ENCODE measurements at places on chromosomes 16 and 17.

DNA sequence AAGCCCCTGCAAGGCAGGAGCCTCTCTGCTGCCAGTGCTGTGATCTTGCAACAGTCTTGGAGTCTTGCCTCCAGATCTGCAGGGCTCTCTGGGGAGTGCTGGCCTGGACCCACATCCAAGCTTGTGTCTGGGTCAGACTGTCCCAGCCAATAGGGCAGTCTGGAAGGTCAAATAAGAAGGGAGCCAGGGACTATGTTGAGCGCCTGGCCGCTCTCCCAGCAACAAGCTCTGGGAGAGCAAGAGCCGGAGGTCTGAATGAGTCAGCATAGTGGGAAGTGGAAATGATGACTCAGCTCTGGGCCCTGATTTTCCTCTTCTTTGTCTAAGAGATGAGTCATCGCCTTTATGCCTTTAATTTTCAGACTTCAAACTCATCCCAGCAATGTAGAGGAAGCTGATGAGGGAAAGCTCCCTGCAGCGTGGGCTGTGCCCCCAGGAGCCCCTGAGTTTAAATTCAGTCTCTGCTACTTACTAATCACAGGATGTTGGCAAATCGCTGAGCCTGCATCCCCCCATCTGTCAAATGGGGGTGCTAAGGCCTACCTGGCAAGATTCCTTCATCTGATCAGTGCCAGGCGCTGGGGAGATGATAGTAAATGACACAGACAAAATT, 43.6 kb upstream of the HAPSTR1 start:
- DNase-seq = no peak

- DNase-seq = no peak
Measured at GRCh38 chr16:30187971-30188561, 4.7 kb downstream of the CORO1A start.

DNA sequence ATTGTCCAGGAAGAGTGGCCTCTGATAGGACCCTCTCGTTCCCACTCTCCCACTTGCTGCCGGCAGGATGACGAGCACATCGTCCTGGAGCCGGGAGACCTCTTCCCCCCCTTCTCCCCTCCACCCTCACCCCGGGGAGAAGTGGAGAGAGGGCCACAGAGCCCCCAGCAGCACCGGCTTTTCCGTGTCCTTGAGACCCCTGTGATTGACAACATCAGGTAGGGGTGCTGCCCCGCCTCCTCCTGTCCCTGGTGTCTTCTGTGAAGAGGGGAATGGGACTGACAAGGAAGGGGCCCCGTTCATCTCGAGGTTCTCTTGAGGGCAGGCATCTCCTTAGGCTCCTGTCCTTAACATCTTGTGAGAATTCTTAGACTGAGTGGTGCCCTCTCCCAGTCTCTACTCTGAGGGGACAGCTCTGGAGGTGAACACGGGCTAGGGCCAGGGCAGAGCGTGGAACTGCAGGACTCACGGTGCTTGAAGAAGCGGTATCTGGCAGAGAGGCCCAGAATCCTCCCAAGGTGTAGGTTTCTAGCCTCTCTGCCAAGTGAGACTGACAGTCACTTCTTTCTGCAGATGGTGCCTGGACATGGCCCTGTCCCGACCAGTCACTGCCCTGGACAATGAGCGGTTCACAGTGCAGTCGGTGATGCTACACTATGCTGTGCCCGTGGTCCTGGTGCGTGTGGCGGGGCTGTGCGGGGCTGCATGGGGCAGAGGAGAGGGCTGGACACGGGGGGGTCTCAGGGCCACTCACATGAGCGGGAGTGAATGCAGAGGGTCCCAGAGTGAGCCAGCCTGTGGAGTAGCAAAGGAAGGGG, 26.4 kb downstream of the CASKIN2 start:
- no peak for DNase-seq

DNA sequence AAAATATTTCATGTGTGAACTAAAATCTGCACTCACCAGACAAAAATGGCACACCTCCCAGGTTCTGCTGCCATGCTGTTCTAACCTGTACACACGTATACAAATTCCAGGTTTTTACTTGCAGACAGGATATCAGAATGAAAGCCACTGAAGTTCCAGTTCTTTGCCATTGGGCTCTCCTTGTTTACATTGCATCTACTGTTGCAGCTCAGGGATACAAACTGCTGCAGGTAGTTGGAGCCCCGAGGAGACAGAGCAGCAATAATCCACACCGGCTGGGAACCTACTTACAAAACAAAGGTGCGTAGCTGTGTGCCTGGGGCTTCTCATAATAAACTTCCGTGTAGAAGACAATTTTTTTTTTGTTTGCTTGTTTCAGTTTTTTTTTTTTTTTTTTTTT, 59.6 kb downstream of the HAPSTR1 start:
- no peak for DNase-seq

DNA sequence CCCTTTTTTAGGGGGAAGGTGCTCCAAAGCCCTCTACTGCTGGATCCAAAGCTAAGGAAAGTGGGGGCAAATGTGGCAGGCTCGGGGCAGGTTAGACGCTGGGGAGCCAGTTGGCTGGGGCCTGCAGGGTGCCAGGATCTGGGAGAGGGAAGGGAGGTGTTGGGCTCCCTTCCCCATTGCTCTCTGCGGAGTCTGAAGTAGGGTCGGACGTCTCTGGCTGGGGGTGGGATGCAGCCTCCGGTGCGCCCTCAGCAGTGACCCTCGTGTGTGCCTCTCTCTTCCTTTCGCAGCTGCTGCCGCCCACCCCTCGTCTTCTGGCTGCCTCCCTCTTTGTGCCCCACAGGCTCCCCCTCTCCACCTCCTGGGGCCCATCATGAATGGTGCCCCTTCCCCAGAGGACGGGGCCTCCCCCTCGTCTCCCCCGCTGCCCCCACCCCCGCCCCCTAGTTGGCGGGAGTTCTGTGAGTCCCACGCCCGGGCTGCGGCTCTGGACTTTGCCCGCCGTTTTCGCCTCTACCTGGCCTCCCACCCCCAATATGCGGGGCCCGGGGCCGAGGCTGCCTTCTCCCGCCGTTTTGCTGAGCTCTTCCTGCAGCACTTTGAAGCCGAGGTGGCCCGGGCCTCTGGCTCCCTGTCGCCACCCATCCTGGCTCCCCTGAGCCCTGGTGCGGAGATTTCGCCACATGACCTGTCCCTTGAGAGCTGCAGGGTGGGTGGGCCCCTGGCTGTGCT, 2.2 kb downstream of the SH2B1 start:
- no peak for DNase-seq

DNA sequence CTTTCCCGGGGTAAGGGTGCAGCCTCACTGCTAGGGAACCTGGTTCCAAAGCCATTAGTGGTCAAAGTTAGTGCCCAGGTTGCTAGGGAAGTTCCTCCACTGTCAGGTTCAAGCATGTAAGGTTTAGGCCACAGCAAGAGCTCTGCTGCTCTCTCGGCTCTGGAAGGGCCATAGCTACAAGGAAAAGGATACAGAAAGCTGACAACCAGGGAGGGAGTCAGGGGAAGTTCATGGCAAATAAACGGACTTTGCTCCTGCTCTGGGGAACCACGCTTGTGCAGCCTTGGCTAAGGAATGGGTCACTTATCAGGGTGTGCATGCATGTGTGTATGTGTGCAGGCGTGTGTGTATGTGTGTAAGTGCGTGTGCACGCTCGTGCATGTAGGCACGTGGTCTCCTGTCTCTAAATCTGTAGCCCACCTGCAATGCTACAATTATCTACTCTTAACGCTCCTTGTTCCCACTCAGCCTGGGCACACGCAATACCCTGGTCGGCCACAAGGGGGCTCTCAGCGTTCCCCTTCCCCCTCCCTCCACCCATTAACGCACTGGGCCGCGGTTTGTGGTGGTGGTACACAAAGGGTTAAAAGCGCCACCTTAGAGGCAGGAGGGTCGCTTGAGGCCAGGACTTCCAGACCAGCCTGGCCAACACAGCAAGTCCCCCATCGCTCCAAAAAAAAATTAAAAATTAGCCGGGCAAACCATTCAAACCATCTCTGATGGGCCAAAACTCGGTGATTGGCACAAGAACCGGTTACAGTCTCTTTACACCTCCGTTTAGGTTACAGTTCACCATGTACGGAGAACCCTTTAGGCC, 48.4 kb upstream of the KDM8 start:
- DNase-seq = no peak

DNA sequence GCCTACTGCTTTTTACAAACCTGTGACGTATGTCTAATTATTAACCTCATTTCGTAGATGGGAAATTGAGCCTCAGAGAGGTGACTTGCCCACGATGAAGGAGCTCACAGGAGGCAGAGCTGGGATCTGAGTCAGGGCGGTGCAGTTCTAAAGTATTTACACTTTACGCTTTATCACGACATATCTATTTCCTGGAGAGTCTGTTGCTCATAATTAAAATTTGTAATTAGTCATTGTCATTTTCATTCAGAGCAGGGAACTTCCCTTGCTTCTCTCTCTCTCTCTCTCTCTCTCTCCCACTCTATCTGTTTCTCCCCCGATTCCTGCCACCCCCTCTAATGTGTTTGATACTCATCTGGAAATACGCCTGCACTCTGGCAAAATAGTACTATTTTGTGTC, 5.9 kb downstream of the SLC5A11 start:
- DNase-seq = no peak

DNA sequence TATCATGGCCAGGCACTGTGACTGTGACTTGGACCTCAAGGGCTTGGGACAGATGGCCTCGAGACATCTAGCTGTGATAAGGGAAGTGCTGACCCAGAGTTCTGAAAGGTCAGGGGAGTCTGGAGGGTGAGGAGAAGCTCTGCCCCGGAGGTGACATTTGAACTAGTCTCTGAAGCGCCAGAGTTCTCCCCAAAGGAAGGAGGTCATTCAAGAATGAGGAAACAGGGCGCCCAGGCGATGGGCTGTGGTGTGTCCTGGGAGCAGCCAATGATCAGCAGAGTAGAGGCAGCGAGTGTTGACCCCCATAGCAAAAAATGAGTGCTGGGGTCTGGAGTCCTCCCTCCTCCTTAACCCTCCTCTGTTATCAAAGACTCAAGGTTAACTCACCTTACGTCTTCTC, 4.9 kb downstream of the STARD3 start:
- no peak for DNase-seq

- DNase-seq = no peak
Measured at GRCh38 chr17:82839617-82840292, at the start of gene ZNF750. Gene ZNF750 (minus strand): TSS chr17:82840022. CDS start chr17:82832454, 7,568 bp downstream.

DNA sequence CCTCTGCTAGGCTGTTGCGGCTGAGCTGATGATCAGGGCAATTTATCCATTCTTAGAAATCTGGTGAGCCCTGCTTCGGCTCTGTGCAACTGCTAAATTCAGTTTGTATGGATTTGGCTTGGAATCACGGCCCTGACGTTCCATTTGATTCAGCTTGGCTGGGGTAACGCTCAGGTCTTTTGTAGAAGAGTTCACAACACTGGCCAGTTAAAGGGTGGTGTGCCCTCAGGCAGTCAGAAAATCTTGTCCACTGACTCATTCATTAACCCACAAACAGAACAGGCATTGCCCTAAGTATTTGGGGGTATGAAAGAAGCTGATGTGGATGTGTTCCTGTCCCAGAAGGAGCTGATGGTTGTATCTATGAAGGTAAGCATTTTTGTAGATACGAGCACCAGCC, 53.9 kb downstream of the GNAO1 start:
- no peak for DNase-seq

GRCh38 chr16:47519996-47520679, 59.0 kb downstream of the PHKB start:
- no peak for DNase-seq

GRCh38 chr17:51799240-51799639, 359.3 kb downstream of the CA10 start:
- DNase-seq = no peak

- DNase-seq = no peak
Measured at GRCh38 chr16:23673971-23674614, 4.6 kb upstream of the PLK1 start.

- DNase-seq = no peak
Measured at GRCh38 chr16:1666316-1666715, 11.8 kb upstream of the JPT2 start.

- no peak for DNase-seq
Measured at GRCh38 chr17:19372439-19372838, 5.9 kb upstream of the MAPK7 start.

DNA sequence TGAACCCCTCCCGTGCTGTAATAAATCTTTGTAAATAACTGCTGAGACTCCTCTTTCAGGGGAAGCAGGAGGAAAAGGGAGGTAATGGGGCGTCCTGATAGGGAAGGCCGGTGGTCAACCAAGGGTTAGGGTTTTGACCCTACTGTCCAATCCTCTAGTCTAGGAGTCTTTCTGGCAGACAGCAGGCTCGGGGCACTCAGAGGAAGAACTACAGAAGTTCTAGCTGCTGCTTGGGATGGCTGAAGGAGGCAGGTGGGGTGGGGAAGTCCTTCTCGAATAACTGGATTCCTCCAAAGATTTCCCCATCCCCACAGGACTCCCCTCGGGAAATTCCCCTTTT, 387 bp upstream of the STARD3 start:
- no peak for DNase-seq

DNA sequence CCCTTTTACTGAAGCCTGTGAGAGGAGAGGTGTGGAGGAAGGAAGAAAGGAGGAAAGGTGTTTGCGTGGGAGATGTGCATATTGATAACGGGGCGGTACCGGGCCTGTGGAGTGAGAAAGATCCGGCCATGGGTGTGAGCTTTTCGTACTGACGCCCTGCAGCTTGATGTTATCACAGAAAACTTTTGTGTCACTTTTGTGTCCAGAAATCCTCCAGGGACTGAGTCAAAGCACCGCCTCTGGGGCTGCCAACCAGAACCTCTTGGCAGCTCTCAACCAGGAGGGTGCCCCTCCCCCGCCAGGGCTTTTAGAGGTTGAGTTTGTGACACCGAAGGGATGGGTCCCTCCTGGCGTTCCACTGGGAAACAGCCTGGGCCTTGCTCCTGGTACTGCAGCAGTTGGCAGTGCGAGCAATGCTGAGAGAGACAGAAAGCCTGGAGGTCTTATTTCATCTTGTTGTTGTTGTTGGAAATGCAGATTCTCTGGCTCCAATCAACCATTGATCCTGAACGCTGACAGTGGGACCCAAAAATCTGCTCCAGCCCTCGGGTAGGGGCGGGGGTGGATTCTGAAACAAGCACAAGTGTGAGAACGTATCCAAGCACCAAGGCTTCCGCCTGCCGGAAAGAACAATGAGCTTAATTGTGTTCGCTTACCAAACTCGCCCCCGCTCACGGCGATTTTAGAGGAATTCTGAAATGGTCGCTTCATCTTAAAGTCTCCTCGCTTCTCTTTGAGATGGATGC, 65.0 kb downstream of the CRISPLD2 start:
- DNase-seq = no peak

DNA sequence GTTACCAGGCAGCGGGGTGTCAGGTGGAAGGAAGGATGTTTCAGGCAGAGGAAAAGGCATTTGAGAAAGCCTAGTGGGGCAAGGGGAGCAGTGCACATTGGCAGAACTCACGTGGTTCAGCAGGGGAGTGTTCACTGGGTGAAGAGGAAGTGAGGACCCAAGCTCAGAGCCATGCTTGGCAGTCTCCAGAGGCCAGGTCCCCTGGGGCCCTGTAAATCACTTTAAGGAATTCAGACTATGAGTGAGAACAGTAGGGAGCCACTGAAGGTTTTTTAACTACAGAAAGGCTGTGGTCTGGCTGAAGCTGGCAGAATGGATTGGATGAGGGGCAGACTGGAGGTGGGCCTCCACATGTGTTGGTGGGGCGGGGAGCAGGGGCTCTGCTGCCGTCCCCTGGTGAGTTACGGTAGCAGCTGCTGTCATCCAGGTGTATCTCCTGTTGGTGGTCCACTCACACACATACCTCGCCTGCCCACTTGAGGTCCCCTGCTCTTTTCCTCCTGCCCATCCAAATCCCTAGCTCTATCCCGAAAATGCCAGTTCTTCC, 5.1 kb downstream of the CLEC16A start:
- no peak for DNase-seq

Measured in cortex of kidney (tissue), 1 donor.